ENCODE measurements at places on chromosomes 12 and 14. TPM values are rescaled to one million over a fixed set of nuclear protein-coding genes. Genes with fewer than 3 reads are reported as not detected.
A peak's percentile ranks its signal among the peaks of the same experiment; 100 is the strongest.

- DNase-seq: no peak
Observed at GRCh38 chr12:53532524-53533445, 25.5 kb upstream of the NPFF start.

GRCh38 chr14:92860049-92860840 is 62.7 kb upstream of the CHGA start:
- DNase-seq: no peak

DNA sequence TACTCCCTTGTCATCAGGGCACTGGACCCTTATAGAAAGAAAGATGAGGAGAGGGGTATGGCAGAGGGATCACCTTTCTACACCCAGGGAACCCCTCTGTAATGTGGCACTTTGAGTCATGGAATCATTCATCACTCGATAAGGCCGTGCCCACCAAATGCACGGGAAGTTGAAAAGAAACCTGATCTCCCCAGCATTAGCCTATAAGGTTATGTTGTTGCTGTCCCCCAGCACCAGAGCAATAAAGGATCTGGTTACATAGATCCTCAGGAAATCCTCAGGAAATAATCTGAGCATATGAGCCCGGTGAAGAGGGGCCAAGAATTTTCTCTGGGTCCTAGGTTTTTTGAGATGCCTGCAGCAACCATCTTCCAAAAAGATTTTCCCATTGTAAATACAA is 148.8 kb upstream of the CRY1 start:
- DNase-seq: no peak

Gene LMBR1L
- 99.1 TPM for total RNA-seq

Gene ITGB7
- total RNA-seq: 33.4 TPM

GRCh38 chr12:96194576-96194889 is 358 bp downstream of the ELK3 start:
- no peak for DNase-seq

Gene CCDC197
- total RNA-seq: not detected

Gene SCARB1
- total RNA-seq: 69.2 TPM

DNA sequence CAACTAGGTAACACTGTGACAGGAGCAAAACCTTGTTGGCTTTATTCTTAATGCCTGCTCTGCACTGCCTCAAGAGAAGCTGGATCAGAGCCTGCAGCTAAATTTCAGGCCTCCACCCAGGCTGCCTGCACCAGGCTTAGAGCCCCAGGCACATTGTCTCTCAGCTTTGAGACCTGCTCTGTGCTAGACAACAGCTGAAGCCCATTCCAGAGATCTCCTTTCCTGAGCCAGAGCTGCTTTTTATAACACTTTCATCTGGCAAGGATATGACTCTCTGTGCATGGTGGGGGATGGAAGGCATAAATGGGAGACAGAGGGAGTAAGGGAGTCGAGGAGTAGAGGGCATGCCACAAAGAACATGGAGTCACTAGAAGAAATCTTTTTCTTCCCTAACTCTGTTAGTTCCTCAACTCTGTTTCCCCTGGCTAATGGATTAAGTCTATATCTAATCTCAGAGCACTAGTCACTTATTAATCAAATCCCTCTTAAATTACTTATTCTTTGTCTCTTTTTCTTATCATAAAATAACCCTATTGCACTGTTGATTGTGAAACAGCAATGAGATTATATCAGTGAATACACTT is 27.1 kb upstream of the LUM start:
- DNase-seq: no peak

Gene NDRG2
- total RNA-seq: 398 TPM

Gene PDE3A
- 10.1 TPM for total RNA-seq

- peak; percentile 77 for DNase-seq
Observed at GRCh38 chr12:108730365-108731104, 783 bp downstream of the CORO1C start.

GRCh38 chr12:21642707-21643389 is 14.8 kb downstream of the LDHB start:
- DNase-seq: no peak

- no peak for DNase-seq
Observed at GRCh38 chr12:125194163-125194773, 129.0 kb downstream of the AACS start.

- no peak for DNase-seq
Observed at GRCh38 chr12:121423682-121424623, 24.0 kb downstream of the RNF34 start.

Gene LRRC74A
- total RNA-seq: not detected

Measured in sciatic nerve (tissue), 2 donors.